ENCODE measurements at places on chromosomes 16 and 17.

DNA sequence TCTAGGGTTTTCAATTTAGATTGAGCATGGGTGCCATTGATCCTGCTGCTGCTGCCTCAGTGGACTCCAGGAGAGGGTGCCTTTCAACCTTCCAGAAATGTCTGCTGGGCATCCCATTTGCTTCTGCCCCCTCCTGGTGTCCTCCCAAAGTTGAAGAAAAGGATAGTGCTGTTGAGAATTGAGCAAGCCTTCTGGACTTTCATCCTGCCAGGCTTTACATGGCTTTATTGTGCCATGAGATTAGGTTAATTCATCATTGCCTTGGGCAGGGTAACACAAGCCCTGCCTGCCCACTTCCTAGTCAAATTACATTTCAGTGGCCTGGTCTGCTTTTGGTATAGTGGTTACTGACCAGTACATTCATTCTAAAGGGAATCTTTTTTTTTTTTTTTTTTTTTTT is 17.9 kb upstream of the TANGO6 start:
- DNase-seq, result no peak

- no peak for DNase-seq
These were observed 27.2 kb downstream of the COX11 start for GRCh38 chr17:54941285-54941684.

DNA sequence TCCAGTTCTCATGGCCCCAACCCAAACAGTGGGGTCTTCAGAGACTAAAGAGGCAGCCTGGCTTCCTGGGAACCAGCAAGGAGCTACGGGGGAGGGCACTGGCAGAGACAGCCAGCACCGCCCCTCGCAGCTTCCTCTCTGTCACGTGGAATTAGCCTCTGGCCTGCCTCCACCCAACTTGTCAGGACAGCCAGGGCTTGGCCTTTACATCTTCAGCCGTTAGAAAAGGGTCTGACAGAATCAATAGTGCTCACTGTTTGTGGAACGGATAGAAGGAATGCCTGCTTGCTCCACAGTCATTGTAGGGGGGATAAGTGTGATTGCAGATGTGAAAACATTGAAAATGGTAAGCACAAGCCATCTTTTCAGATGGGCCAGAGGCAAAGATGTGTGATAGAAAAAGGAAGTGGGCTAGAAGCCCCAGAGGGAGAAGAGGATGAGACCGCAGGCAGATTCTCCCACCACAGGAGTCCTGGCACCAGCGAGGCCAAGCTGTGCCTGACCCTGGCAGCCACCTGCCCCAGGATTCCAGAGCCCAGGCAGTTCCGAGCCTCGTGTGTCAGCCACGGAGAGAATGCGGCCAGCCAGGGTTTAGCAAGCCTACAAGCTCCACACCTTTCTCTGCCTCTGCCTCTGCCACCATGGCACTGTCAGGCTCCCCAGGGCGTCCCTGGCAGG is 18.6 kb downstream of the GRIN2C start:
- no peak for DNase-seq

DNA sequence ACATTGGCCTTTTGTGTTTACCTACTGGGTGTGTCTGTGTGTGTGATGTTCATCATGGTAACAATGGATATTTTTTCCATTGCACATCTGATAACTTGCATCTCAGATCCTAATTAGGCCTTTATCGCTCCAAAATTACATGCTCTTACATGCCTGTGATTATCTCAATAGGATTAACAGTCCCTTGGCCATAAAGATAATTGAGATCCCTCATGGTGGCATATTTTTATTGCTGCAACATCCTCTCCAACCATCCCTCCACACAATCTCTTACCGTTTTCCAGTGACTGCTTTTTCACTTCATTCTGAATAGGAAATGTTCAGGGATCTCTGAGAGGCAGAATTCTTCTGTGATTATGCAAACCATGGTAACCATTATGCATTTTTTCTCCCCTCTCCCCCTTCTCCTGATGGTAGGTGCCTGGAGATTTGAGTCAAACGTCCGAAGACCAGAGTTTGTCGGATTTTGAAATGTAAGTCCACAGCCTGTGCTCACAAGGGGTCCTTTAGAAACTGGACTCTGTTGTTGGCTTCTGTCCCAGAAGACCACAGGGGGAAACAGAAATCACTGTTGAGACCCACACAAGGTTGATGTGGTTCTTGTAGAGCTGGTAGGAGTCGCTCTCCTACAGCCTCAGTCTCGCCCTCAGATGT is 405.5 kb downstream of the CPPED1 start:
- DNase-seq, result no peak

DNA sequence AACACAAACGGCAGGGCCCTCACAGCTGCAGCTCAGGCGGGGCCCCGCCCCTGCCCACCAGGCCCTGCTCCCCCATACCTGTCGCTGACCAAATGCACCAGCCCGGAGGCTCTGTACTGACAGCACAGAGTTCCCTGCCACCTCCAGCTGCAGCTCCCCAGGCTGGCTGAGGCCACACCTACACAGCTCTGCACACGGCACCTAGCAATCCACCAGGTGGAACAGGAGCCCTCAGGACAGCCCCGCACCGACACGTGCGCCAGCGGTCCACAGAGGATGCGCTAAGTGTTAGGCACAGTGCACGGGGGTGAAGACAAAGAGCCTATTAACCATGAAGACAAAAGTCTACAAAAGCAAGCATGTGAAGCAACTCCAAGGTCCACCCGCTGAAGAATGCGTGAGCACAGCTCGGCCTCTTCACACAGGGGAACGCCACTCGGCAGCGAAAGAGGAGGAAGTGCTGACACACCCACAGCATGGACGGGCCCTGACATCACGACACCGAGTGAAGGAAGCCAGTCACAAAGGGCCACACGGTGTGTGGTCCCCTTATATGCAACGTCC is 5.4 kb downstream of the ZCCHC14 start:
- DNase-seq, result no peak

DNA sequence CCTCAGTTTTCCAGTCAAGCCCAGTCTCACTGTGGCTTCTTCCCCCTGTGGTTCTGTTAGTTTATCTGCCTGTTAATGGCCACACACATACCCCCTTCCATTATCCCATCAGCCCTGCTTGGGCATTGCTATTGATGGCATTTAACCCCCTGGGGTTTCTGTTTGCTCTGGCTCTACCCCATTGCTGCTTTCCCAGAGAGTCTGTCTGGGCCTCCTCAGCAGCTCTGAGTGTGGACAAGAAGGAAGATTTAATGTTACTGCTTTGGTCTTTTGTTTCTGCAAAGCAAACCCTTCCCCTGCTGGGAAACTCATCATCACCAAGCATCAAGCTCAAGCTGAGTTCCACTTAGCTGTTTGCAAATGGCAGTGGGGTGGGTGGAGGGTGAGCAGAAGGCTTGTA is 162.7 kb downstream of the CCT6B start:
- DNase-seq, result no peak

DNA sequence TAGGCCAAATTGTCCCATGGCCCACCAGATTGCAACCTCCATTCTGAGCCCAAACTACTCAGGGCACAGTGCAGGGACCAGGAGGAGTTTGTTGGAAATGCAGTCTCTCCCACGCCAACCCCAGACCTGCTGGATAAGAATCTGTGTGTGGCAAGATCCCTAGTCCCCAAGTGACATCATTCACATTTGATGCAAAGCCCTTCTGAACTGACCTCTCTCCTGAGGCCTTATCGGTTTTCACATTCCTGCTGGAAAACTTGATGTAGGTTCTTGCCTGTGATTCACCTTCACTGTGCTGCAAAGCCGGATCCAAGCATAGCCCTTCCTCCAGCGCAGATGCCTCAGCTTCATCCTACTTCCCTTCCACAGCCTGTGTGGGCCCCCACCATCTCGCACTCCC is 6.6 kb upstream of the SHCBP1 start:
- DNase-seq, result no peak

- DNase-seq, result no peak
These were observed 1.3 kb downstream of the FOXC2 start for GRCh38 chr16:86567701-86568581.

- DNase-seq, result no peak
These were observed 1.9 kb upstream of the PITPNM3 start for GRCh38 chr17:6558276-6558675.

- DNase-seq, result no peak
These were observed 12.0 kb downstream of the FOXN1 start for GRCh38 chr17:28518132-28518531.
